ENCODE measurements at places on chromosomes 3 and 15.

- DNase-seq, result no peak
Measured at GRCh38 chr15:52076889-52077781, 35.4 kb downstream of the BCL2L10 start.

DNA sequence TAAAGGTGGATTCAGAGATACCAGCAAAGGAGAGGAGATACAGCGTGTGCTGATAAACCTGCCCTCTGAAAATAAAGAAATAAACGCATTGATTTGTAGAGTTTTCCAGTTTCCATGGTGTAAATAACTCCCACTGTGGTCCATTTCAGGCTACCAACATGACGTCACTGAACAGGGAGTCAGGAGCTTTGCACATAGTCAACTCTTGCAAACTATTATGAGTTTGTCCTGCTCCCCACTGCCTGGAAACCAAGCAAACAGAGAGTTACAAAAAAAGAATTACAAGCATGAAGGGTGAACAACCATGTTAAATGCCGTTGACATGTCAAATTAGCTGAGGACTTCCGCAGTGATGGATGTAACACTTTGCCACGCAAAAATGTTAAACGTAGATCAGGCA is 70.4 kb upstream of the GATA2 start:
- DNase-seq, result no peak

DNA sequence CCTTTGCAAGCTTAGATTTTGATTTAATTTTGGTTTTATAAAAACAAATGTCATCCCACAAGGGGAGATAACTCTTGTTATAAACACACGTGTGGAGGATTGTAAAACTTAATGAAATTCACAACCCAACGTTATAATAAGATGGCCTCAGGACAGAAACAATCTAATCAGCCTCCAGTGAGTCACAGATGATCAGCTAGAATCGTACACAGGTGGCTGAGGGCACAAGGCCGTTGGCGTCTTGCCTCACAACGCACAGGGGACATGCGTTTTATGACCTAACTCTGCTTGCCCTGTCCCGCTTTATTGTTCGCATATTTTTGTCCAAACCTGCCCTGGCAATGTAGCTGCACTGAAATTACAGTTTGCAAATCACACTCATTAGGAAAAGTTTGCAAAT is 121.9 kb upstream of the PDZRN3 start:
- DNase-seq, result no peak

GRCh38 chr3:102398176-102398575 is 36.6 kb upstream of the ZPLD1 start:
- DNase-seq, result no peak

- no peak for DNase-seq
Measured at GRCh38 chr15:37888356-37888755, 46.1 kb upstream of the TMCO5A start.

GRCh38 chr3:74139648-74140047 is 474.8 kb downstream of the CNTN3 start:
- no peak for DNase-seq

DNA sequence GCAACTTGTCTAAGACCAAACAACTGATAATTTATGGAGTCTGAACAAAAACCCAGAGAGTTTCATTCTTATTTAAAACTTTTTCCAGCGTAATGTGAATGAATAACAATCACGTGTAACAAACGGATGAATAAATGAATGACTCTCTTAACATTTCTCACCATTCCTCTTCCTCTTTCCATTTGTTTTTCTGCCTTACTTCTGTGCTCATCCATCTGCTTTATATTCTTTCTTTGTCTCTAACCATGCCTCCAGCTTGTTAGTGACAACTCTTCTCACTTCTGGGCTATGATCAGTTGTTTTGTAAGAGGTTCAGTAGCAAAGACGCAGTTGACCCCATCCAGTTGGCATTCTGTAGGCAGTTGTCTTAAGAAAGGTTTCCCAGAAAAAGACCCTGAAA is 133.7 kb upstream of the MB21D2 start:
- DNase-seq, result no peak

- DNase-seq, result peak; percentile 25
Measured at GRCh38 chr3:183895296-183895695, 10.6 kb upstream of the PARL start.

- DNase-seq, result no peak
Measured at GRCh38 chr3:98717584-98717983, 45.6 kb upstream of the ST3GAL6 start.

DNA sequence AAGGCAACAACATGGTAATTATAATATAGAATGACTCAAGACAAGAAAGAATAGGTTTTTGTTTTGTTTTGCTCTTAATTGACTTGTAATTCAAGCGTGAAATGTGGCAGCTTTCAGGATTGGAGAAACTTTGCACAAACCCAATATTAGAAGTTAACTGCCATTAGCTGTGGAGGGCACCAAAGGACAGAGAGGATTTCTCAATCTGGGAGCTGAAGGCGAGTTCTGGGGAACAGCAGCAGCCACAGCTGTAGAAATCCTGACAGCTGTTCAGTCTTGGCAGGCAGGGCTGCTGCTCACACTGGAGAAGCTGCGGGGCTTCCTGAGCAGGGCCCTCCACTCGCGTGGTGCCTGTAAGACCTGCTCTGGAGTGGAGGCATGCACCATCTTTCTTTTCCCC is 182.2 kb upstream of the IL12A start:
- peak; percentile 43 for DNase-seq

DNA sequence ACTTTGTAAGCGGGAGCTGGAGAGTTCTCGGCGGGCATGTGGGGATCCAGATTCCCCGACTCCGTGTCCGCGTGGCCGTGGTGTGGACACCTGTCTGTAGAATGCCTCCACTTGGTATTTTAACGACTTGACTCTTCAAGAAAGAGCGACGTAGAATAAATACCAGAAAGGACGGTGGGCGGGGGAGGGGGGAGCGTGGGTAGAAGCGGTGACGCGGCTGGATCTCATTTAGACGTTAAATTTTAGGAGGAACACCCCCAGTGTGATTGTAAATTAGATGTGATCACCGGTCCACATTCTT is 620 bp upstream of the PYGO1 start:
- no peak for DNase-seq

DNA sequence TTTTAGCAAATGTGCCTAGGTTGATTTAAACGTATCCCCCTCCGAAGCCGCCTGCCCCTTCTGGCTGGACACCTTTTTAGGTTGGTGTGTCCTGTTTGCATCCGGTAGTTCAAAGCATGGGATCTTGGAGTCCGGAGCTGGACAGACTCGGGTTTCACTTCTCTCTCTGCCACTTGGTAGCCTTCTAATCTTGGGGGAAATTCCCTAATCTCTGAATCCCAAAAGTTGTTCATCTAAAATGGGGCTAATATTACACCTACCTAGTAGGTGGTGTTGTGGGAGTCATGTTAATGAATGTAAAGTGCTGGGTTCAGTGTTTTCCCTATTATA is 760 bp downstream of the FANCI start:
- no peak for DNase-seq

DNA sequence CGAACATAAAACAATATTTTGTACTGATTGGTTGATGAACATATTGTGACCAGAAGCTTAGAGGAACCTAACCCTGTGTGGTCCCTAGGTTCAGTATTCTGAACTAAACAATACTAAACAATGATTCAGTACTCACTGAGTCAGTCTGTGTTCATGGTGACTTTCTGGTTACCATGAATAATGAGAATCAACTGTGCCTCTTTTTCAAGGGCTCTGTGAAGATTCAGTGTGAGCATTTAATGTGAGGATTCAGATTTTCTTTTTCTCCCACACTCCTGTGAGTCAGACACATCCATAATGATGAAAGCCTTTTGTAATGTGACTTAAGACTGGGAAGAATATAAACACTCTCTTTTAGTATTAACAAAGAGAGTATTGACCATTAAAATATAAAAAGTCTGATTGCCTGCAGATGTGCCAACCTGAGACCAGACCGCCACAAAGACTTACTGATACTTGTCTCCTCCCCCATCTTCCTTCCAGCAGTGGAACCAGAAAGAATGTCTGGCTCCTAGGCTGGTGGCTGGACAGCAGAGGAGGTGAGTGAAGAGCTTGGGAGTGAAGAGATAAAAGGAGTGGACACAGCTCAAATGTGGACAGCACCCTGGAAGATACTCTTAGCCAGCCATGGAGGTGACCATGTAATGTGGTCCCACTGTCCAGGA is 17.6 kb upstream of the ACTL6A start:
- DNase-seq, result no peak

DNA sequence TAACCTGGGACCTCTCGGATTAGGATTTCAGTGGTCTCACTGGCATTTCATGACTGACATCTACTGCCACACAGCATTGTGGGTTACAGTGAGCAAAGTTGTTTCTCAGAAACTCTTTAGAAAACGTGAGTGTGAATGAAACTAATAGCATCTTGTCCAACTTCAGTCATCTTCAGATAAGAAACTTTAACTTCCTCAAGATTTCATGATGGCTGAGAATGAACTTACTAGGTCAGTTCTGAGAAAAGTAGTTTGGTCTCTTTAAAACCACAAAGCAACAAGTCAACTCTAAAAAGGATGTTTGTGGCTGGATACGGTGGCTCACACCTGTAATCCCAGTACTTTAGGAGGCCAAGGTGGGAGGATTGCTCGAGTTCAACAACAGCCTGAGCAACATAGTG is 14.2 kb upstream of the HOMER2 start:
- DNase-seq, result no peak

DNA sequence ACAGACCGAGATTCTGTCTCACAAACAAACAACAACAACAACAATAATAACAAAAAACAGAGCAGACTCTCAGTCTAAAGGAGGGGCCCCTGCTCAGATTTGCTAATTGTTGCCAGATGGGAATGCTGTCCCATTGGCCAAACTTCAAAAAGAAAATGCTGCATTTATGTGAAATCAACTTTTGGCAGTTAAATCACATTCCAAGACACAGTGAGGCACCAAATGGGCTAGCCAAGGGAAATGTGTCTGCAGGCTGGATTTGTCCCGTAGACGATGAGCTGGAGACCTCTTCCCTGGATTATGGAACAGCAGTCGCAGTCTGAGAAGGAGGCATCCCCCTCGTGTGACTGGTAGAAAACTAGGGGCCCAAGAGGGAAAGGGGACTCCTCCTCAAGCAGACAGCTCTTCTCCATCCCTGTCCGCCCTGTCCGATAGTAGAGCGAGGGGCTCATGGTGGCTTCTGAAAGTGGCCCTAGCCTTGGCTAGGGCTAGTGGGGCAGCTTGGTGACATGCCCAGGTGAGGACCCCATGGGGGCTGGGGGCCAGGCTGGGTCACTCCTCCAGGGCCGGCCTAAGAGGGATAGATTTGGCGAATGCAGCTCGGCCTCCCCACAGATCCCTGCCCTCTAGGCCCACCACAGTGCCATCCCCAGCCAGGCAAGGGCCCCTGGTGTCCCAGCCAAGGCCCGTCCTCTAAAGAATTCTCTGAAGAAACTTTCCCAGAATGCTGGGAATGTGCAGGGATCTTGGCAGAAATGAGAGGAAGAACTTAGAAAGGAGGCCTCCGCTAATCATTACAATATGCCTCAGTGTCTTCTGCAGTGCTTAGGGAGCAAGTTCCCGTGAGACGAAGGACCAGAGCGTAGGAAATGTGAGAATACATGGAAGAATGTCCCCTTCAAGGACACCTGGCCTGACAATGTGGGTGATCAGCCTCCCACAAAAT is 2.0 kb downstream of the SLC22A14 start:
- no peak for DNase-seq

DNA sequence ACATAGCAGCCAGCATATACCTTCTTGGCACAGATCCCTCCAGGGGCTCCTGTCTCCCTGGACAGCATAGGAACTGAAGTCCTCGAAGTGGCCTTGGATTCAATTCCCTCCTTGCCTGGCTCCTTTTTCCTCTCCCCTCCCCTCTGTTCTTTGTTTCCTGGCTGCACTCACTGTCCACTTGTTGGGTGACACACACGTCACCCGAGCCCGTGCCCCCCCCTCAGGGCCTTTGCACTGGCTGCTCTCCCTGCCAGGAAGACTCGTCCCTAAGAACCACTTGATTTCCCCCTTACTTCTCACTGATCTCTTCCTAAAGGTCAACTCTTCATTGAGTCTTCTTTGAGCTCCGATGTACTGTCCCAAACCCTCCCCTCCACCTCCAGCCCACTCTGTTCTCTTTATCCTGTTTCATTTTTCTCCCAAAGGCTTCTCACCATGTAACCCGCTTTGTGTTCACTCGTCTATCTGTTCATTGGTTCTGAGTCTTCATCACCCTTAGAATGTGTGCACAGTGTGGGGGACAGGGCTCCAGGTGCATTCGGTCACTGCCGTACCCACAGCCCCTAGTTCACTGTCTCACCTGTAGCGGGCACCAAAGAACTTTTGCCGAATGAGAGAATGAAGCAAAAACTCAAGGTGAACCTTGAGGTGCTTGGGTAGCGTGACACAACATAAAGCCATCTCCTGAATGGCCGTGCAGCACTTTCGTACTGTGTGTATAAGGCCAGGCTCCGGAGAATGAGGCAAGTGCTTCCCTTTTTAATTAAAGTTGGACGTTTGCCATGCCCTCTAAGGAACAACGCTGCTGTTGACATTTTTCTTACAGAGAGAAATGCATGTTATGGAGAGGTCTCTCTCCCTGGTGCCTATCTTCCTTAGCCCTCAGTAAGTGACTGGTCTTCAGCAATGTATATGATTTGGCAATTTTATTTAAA is 74.0 kb downstream of the CHRNA7 start:
- peak; percentile 0 for DNase-seq

DNA sequence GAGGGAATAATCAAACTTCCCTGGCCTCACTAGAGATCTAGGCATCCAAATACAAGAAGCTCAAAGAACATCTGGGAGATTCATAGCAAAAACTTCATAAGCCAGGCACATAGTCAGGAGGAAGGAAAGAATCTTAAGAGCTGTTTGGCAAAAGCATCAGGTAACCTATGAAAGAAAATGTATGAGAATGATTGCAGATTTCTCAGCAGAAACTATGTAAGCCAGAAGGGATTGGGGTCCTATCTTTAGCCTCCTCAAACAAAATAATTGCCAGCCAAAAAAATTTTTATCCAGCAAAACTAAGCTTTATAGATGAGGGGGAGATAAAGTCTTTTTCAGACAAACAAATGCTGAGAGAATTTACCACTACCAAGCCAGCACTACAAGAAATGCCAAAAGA is 1036.3 kb downstream of the TBL1XR1 start:
- DNase-seq, result no peak

DNA sequence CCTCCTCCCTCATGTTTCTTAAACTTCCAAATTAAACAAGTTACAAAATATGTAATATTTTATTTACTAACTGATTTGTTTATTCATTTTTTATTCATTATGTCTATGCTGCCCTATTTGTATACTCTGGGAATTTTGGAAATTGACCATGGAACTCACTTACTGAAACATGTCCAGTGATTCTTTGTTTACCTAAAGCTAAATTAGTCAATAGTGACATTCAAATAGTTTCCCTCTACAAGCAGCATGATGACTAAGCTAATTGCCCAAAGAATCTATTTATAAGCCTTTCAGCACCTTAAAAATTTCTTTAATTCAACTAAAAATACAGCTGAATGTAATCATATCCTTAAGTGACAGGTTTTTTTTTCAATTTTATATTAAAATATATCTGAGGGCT is 437.7 kb downstream of the SI start:
- no peak for DNase-seq

GRCh38 chr3:42846685-42847522 is 28.8 kb downstream of the CYP8B1 start:
- no peak for DNase-seq

DNA sequence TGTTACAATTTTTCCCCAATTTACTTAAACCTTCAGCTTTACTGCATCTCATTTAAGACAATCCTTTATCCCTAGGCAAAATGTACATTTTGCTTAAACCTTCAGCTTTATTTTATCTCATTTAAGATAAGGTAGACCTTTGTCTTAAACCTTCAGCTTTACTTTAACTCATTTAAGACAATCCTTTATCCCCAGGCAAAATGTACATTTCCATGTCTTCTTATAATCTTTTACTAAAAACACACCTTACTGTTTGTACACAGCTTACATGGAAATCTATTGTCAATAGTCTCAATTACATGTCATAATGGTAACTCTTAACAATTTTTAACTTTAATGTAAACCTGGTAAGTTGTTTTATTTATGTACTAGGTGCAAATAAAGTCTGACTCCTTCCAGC is 58.7 kb upstream of the MKRN3 start:
- no peak for DNase-seq
